Umbilical cord (tissue), 2 donors: ENCODE measurements at places on chromosomes 3 and 15. TPM values are rescaled to one million over a fixed set of nuclear protein-coding genes. Genes with fewer than 3 reads are reported as not detected.

Gene PTH1R
- total RNA-seq = 25.5 TPM

Gene TP53BP1
- 52.7 TPM for total RNA-seq

Gene DHX36
- 45.0 TPM for total RNA-seq

Gene HESX1
- not detected for total RNA-seq

Gene SCAMP5
- total RNA-seq = 1.2 TPM

Gene HTD2
- 1.7 TPM for total RNA-seq

Gene GPD1L
- total RNA-seq = 46.7 TPM

Gene TNIK
- 11.6 TPM for total RNA-seq

Gene MYO5C
- 2.2 TPM for total RNA-seq

Gene LSMEM2
- total RNA-seq = 4.8 TPM

Gene SORD
- 9.4 TPM for total RNA-seq

Gene SLC12A1
- 33.5 TPM for total RNA-seq
